ENCODE measurements at places on chromosomes 3 and 15.

GRCh38 chr15:101320501-101321052 is 25.5 kb upstream of the SNRPA1 start:
- DNase-seq = no peak

- DNase-seq = no peak
Measured at GRCh38 chr15:77622209-77622933, 10.3 kb downstream of the LINGO1 start.

DNA sequence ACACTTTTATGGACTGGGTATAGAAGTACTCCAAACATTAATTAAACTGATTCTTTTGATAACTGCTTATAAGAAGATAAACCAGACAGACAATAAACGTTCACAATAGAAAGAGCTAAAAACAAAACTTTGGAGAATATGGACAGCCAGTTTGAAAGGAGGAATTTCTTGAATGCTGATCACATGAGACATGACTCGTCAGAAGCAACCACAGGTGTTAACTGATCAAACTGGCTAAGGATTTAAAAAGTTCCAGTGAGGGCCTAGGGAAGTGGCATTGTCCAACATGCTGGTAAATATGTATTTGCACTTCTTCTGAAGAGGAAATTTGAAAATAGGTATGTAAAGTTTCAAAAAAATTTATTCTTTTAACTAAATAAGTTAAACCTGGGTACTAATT is 29.4 kb upstream of the AP3B2 start:
- no peak for DNase-seq

DNA sequence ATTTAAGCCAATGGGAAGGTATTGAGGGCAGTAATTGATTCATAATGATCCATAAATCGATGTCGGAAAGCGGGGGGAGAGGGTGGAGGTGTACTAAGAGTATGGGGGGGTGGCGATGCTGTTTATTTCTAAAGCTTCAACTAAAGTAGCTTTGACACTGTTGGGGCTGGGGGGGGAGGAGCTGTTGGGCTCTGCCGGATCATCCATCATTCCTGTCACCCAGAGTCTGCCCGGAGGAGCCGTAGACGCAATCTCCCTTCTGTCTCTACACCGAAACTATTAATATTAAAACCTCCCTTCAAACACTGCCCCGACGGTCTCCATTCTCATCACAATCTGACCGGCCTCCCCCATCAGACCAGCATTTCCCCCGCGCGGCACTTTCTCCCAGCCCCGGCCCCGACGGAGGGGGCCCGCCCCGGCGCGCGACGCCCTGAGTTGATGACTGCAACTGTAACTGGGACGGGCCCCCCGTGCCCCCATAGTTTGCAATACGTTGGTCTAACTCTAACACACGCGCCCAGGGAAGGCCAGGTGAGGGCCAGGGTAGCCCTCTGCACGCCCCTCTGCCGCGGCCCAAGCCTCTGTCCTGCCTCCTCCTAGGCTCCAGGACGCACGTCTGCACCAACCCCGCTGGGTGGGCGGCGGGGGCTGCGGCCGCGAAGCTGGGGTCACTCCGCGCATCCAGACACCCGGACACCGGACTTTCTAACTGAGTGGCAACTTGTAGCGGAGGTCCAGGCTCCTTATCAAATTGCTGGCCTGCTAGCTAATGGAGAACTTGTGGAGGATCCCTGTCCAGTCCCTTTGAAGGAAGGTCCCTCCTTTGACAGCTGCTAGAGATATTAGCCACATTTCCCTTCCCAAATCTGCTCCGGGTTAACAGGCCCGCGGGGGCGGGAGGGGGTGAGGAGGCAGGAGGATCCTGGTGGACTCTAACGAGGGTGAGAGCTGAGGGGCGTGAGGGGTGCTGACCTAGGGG is 212.0 kb downstream of the MEIS2 start:
- DNase-seq = no peak

GRCh38 chr3:4996771-4997291 is 17.6 kb downstream of the BHLHE40 start:
- no peak for DNase-seq

DNA sequence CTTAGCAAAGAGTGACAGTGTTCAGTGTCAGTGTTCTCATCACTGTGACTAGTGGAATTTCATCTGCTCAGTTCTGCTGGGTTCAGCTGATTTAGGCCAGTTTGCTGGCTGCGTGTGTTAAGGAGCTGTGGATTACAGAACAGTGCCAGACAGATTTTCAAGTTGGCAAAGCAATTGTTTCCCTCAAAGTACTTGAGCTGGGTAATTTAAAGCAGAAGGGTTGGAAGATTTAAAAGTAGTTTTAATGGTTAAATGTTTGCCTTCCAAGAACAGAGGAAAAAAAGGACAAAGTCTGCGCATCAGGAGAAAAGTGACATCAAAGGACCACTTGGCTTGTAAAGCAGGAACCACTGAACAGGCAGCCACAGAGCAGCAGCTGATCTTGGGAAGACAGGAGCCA is 8.7 kb downstream of the ESYT3 start:
- no peak for DNase-seq

DNA sequence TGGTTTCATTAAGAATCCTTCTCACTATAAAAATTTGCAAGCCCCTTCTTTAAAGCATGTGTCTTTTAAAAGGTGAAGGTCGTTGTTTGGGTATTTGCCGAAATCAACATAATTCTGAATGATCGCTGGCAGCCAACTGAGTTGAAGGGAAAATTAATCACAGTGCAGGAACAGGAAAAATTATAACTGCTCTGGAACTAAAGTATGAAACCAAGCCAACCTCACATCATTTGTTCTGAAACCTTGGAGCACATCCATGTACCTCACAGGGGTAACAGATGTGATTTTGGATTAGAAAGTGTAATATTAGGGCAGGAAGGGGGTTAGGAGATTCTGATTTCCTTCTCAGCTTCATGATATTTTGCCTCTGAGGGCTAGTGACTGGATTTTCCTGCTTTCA is 52.2 kb upstream of the PTX3 start:
- no peak for DNase-seq

Data from LNCaP clone FGC (cell line).